ENCODE measurements at places on chromosomes 5 and 9.

GRCh38 chr9:136701668-136702053 is 10.7 kb upstream of the DIPK1B start:
- no peak for DNase-seq

- DNase-seq, result no peak
These were observed 39.9 kb downstream of the DUSP1 start for GRCh38 chr5:172730981-172731679.

DNA sequence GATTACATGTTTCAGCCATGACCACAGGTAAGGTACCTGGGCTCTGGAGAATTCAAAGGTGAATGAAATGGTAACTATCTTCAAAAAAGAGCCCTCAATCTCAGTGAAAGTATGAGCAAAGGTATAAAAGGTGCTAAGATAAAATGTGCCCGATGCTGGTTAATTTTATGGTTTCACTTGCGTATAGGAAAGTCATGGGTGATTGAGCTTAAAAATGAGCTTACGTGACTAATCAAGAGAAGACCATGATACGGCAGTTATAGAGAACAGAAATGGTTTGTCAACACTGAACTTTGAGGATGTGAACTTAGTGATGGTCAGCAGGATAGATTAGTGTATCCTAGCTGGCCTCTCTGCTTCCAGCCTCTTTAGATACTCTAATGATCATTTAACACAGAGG is 320.1 kb downstream of the DEPDC1B start:
- DNase-seq, result no peak

DNA sequence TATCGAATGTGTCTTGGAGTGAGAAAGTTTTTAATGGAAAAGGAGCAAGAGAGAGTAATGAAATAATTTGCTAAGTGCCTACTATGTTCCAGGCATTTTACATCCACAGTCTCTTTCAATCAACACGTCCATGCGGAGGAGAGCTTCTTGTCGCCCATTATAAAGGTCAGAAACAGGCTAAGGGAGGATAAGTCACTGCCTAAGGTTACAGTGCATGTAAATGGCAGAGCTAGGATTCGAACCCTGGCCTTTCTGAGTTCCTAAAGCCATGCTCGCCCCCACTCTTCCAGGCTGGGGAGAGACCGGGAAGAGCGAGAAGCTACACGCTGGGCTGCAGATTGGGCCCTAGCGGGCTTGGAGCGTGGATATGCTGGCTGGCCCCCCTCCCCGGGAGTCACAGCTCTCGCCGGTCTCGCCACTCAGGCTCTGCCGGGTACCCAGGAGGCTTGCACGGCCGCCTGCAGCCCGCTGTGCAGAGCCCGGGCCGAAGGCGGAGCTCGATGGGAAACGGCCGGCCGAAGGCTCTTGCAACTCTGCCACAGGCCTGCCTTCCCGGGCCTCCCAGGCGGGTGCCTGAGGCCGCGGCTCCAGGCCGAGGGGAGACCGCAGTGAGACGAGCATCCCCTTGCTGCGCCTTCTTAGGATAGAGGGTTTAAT is 775 bp upstream of the LHX2 start:
- no peak for DNase-seq

DNA sequence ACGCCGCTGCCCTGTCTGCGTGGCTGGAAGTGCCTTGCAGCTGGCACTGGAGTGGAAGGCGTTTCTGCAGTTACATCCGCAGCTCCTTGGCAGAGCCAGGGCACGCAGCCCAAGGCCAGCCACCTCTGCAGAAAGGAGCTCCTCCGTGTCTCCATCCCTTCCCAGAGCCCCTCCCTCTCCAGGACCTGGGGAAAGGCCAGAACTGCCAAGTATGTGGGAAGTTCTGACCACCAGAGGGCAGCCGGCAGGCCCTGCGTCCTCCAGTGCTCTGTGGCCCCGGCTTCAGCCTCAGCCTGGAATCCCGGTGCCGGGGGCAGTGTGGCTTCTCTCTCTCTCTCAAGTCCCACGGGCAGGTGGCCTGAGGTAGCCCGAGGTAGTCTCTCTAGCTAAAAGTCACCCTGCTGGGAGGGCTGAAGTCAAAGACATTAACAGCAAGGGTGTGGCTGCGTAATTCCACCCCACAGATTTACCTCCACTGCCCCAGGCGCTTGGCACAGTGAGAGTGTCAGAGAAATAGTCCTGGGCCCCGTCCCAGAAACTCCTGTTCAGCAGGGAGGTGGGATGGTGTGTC is 101.7 kb upstream of the FCN2 start:
- no peak for DNase-seq

- no peak for DNase-seq
These were observed 66.5 kb downstream of the GALNT12 start for GRCh38 chr9:98873951-98874371.

DNA sequence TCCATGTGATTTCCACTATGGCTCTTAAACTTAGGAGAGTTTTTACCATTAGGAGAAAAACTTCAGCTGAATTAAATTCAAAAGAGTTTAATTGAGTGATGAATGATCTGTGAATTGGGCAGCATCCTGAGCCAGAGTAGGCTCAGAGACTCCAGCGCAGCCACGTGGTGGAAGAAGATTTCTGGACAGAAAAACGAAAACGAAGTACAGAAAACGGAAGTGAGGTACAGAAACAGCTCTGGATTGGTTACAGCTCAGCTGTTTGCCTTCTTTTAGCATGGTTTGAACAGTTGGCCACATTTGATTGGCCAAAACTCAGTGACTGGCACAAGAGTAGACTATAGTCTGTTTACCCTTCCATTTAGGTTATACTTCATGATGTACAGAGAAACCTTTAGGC is 69.2 kb upstream of the PLPP1 start:
- DNase-seq, result no peak

- no peak for DNase-seq
These were observed 21.6 kb upstream of the RXRA start for GRCh38 chr9:134304690-134305089.

DNA sequence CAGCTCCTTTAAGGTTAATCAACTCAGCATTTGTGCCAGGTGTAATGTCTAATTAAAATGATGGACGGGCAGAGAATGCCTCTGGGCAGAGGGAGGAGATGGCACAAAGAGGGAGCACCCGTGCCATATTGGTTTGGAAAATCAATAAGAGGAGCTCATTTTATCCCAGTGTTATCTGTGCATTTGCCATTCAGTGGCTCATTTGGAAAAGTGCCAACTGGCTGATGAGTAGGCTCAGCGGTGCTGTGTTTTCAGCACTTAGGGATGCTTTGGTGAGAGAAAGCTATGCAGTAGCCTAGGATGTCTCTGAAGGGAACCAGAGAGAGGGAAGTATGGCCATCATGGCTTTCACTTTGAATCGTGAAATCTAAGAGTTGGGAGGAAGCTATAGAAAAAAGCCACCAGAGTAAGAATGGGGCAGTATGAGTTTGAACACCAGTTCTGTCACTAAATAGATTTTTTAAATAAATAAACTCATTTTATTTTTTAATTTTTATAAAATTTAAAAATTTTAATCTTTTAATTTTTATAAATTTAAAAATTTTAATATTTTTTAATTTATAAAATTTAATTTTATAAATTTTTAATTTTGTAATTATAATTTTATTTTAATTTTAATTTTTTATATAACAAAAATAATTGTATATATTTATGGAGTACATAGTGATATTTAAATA is 472.8 kb downstream of the BRINP1 start:
- DNase-seq, result no peak

- no peak for DNase-seq
These were observed 961.6 kb upstream of the CDH18 start for GRCh38 chr5:20949636-20950035.

Data from stimulated activated CD8-positive, alpha-beta memory T cell treated with anti-CD3 and anti-CD28 coated beads, Interleukin-4, amount 100 ng/mL, for 1 hour (primary cell).